ENCODE measurements at places on chromosomes 6 and 20.

DNA sequence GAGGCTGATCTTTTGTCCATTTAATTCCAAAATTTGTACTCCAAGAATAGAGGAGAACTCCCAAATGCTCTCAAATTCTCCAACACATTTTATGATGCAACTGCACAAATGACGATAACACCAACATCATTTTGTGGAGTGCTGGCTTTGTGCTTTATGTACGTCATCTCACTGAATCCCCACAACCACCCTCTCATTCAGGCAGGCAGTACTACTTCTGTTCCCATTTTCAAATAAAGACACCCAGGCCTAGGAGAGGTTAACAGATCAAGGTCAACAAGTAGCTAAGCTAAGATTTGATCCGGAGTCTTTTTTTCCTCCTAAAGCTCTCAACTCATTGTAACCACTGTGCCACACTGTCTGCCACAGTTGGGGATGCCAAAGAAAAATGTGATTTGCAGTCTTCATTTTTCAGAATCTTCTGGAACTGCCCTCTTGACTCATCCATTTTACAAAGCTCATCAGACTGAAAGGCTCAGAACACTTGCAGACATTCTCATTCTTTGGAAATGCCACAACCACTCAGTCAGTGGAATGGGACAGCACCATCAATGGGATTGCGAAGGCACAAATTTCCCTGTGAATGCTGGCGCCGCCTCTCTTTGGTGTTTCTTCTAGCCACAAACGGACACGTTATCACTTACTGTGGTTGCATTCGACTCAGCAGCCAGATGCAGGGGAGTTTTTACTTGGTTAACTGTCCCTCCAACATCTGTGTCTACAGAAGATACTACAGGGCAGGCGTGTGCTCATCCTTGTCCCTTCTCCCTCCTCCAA, 184.4 kb downstream of the GJA10 start:
- DNase-seq: peak; percentile 82

DNA sequence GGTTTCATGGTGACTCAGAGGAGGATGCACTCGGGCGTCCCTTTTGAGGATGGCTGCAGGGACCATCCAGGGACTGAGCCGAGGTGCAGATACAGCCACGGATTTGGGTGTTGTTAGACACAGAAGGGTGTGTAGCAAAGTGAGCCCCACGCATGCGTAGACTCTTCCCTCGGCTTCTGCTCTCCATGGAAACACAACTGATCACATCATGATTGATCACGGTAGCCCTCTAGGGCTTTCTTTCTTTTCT, 606 bp upstream of the ULBP1 start:
- DNase-seq: peak; percentile 76

DNA sequence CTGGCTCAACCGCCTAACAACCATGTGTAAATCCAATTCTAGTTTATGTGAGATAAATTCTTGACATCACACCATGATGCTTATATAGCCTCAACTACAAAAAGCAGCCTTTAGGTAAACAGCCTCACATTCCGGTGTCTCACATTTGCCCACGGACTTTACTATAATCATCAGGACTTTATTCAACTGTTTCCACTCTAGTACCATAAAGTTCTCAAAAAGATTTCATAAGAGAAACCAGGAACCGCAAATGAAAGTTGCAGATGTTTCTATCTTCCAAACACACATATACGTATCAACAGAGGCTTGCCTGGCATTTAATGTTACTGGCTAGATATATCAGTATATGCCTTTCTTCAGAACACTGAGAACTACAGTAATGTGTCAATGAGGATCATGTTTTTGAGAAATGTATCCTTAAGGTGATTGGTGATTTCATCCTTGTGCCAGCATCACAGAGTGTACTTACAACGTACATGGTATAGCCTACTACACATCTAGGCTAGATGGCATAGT, 80.0 kb downstream of the EPB41L2 start:
- no peak for DNase-seq

DNA sequence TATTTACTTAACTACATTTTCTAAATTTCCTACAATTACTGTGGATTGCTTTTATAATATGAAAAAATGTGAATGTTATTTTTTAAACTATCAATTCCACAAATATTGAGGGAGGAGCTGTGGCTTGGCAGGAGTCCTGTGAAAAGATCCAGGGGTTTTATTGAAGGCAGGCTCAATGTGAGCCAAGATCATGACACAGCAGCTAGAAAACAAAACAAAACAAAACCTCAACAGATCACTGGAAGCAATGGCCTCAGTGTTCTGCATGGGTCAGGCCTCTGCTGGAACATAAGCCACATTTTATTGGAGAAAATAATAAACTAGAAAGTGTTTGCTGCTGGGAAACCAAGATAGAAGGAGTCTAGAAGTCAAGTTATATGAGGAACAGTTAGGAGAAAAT, 19.4 kb upstream of the RCAN2 start:
- DNase-seq: no peak

DNA sequence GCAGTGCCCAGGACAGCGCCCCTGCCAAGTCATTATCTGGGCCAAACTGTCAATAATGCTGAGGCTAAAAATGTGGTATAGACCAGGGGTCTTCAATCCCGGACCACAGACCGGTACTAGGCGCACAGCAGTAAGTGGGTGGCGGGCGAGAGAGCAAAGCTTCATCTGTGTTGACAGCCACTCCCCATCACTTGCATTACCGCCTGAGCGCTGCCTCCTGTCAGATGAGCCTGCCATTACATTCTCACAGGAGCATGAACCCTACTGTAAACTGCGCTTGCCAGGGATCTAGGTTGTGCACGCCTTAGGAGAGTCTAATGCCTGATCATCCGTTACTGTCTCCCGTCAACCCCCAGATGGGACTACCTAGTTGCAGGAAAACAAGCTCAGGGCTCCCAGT, 91.0 kb downstream of the NFATC2 start:
- no peak for DNase-seq
